H9 (cell line): ENCODE measurements at places on chromosomes 3 and 15. TPM values are rescaled to one million over a fixed set of nuclear protein-coding genes. Genes with fewer than 3 reads are reported as not detected.

DNA sequence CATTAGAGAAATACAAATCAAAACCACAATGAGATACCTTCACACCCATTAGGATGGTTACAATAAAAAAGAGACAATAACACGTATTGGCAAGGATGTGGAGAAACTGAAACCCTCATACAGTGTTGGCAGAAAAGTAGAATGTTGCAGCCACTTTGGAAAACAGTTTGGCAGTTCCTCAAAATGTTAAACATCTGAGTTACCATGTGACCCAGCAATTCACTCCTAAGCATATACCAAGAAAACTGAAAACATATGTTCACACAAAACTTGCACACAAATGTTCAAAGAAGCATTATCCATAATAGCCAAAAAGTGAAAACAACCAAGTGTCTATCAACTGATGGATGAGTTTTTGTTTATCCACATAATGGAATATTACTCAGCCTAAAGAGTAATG is 166.9 kb upstream of the FAM3D start:
- no peaks in the 10 kb centered on the region for H3K4me1 ChIP-seq
- no peak for DNase-seq
- H3K4me3 ChIP-seq: no peak overlapping the region
- H3K27me3 ChIP-seq: no peaks in the 10 kb centered on the region

- H3K4me3 ChIP-seq: no peak overlapping the region
- no peak overlapping the region for H3K27ac ChIP-seq
- H3K27me3 ChIP-seq: no peaks in the 10 kb centered on the region
- no peaks in the 10 kb centered on the region for H3K36me3 ChIP-seq
- H3K4me1 ChIP-seq: peaks cover 2% of the 10 kb centered on the region; the same call in 1 of the 2 replicates
These were observed 147.8 kb upstream of the KCNMB2 start for GRCh38 chr3:178388473-178388872.

DNA sequence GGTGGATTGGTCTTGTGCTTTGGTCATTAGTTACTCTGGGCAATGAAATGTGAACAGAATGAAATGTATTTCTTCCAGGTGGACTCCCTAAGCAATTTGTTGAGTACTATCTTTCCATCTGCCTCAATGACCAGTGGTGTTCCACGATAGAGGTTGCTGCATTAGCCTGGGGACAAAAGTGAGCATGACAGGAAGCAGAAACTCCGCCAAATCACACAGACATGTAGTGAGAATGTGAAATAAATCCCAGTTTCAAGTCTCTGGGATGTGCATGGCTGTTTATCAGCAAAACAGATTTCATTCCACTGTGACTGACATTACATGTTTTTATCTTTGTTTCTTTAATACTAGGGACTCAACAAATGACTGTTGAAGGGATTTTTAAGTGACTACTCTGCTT is 63.3 kb upstream of the DCBLD2 start:
- H3K4me3 ChIP-seq: no peak overlapping the region
- no peaks in the 10 kb centered on the region for H3K36me3 ChIP-seq
- H3K4me1 ChIP-seq: no peaks in the 10 kb centered on the region
- H3K27me3 ChIP-seq: no peaks in the 10 kb centered on the region
- H3K27ac ChIP-seq: no peak overlapping the region

- H3K36me3 ChIP-seq: no peaks in the 10 kb centered on the region
- no peak overlapping the region for H3K4me3 ChIP-seq
- no peaks in the 10 kb centered on the region for H3K27me3 ChIP-seq
- DNase-seq: no peak
- H3K27ac ChIP-seq: no peak overlapping the region
These were observed 65.1 kb upstream of the LCTL start for GRCh38 chr15:66630801-66631351.

- no peak overlapping the region for H3K4me3 ChIP-seq
- H3K27ac ChIP-seq: no peak overlapping the region
- H3K27me3 ChIP-seq: no peaks in the 10 kb centered on the region
- no peak for DNase-seq
These were observed 53.0 kb downstream of the CMTM6 start for GRCh38 chr3:32449691-32450090.

GRCh38 chr15:25688166-25688565 is 175.0 kb downstream of the ATP10A start:
- peaks cover 3% of the 10 kb centered on the region for H3K36me3 ChIP-seq
- H3K4me1 ChIP-seq: peaks cover 5% of the 10 kb centered on the region; the same call in 1 of the 2 replicates
- H3K27ac ChIP-seq: no peak overlapping the region
- H3K4me3 ChIP-seq: no peak overlapping the region

- no peaks in the 10 kb centered on the region for H3K4me1 ChIP-seq
- no peaks in the 10 kb centered on the region for H3K36me3 ChIP-seq
- DNase-seq: no peak
These were observed 7.5 kb upstream of the ADAMTS17 start for GRCh38 chr15:100349321-100349695.

DNA sequence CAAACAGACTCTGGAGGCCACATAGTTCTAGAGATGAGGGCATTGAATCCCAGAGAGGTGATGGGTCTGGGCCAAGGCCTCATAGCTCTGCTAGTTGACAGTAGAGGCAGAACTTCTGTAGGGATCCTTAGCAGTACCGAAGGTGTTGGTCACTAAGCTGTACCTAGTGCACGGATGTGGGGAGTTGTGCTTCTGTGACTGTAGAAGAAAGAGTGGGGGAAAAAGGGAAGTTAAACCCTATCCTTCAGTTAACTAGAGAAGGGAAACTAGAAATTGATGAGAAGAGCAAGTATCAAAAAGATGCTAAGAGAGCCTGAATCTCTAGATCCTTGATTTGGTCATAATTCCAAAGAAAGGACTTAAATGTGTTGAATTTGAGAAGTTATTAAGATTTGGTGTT is 186.7 kb downstream of the NFKBIZ start:
- no peaks in the 10 kb centered on the region for H3K4me1 ChIP-seq
- no peak for DNase-seq
- no peaks in the 10 kb centered on the region for H3K27me3 ChIP-seq
- H3K27ac ChIP-seq: no peak overlapping the region

- no peak overlapping the region for H3K4me3 ChIP-seq
- no peaks in the 10 kb centered on the region for H3K27me3 ChIP-seq
- no peaks in the 10 kb centered on the region for H3K36me3 ChIP-seq
- no peak overlapping the region for H3K27ac ChIP-seq
- DNase-seq: no peak
These were observed 61.0 kb downstream of the OTOL1 start for GRCh38 chr3:161557445-161558150.

GRCh38 chr3:152915695-152916094 is 80.8 kb downstream of the P2RY1 start:
- H3K27ac ChIP-seq: no peak overlapping the region
- H3K4me1 ChIP-seq: no peaks in the 10 kb centered on the region
- no peak for DNase-seq
- no peak overlapping the region for H3K4me3 ChIP-seq
- no peaks in the 10 kb centered on the region for H3K36me3 ChIP-seq

GRCh38 chr3:194460566-194460965 is 26.2 kb downstream of the ATP13A3 start:
- no peaks in the 10 kb centered on the region for H3K4me1 ChIP-seq
- no peaks in the 10 kb centered on the region for H3K27me3 ChIP-seq
- peaks cover 26% of the 10 kb centered on the region for H3K36me3 ChIP-seq
- DNase-seq: no peak
- H3K27ac ChIP-seq: no peak overlapping the region

GRCh38 chr3:17894434-17895060 is 152.1 kb upstream of the TBC1D5 start:
- H3K36me3 ChIP-seq: peaks cover 3% of the 10 kb centered on the region
- H3K27me3 ChIP-seq: no peaks in the 10 kb centered on the region
- no peaks in the 10 kb centered on the region for H3K4me1 ChIP-seq
- peak; percentile 73 for DNase-seq

DNA sequence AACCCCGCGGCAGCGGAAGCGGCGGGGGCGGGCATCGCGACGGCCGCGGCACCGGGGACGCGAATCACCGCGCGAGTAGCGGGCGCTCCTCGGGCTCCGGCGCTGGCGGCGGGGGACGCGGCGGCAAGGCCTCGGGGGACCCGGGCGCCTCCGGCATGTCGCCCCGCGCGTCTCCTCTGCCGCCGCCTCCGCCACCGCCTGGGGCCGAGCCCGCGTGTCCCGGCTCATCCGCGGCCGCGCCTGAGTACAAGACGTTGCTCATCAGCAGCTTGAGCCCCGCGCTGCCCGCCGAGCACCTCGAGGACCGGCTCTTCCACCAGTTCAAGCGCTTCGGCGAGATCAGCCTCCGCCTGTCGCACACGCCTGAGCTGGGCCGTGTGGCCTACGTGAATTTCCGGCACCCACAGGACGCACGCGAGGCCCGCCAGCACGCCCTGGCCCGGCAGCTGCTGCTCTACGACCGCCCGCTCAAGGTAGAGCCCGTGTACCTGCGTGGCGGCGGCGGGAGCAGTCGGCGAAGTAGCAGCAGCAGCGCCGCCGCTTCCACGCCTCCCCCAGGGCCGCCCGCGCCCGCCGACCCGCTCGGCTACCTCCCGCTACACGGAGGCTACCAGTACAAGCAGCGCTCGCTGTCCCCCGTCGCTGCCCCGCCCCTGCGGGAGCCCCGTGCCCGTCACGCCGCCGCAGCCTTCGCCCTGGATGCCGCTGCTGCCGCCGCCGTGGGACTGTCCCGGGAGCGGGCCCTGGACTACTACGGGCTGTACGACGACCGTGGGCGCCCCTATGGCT is 675 bp downstream of the RBM15B start:
- H3K36me3 ChIP-seq: peaks cover 64% of the 10 kb centered on the region
- no peaks in the 10 kb centered on the region for H3K27me3 ChIP-seq
- DNase-seq: no peak
- H3K4me3 ChIP-seq: peak overlapping the region; percentile 80
- H3K4me1 ChIP-seq: 0 out of 2 replicates have a peak, but pooled peaks cover under 1% of the 10 kb centered on the region
- no peak overlapping the region for H3K27ac ChIP-seq

- H3K36me3 ChIP-seq: peaks cover 11% of the 10 kb centered on the region
- peak; percentile 88 for DNase-seq
- H3K4me3 ChIP-seq: peak overlapping the region; percentile 60
These were observed 11.3 kb downstream of the XXYLT1 start for GRCh38 chr3:195259475-195260279.

DNA sequence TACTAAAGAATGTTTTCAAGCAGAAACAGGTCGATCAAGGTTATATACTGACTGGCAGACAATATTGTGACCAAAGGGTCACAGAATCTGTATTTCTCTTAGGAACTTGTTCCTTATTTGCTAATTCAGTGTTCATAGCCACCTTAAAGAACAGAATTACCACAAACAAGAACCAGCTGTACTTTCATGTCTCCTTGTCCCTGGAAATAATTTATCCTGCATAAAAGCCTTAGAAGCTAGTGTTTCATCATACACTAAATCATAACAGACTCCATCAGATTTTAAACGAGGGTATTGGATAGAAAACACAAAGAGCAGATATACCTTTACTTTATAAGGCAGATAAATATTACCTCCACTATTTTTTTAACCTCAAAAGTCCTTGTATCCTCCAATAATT is 6.4 kb downstream of the DNAJC19 start:
- H3K4me1 ChIP-seq: no peaks in the 10 kb centered on the region
- no peak overlapping the region for H3K4me3 ChIP-seq
- H3K27ac ChIP-seq: no peak overlapping the region
- no peaks in the 10 kb centered on the region for H3K27me3 ChIP-seq

- no peak overlapping the region for H3K27ac ChIP-seq
- no peak overlapping the region for H3K4me3 ChIP-seq
- no peaks in the 10 kb centered on the region for H3K27me3 ChIP-seq
- H3K4me1 ChIP-seq: no peaks in the 10 kb centered on the region
These were observed 30.1 kb downstream of the POPDC2 start for GRCh38 chr3:119630128-119630879.

- H3K27ac ChIP-seq: no peak overlapping the region
- no peaks in the 10 kb centered on the region for H3K4me1 ChIP-seq
- DNase-seq: no peak
These were observed 401.9 kb upstream of the CNTN4 start for GRCh38 chr3:1696669-1697275.

- no peak overlapping the region for H3K4me3 ChIP-seq
- H3K27me3 ChIP-seq: no peaks in the 10 kb centered on the region
- no peaks in the 10 kb centered on the region for H3K4me1 ChIP-seq
- no peak for DNase-seq
- no peak overlapping the region for H3K27ac ChIP-seq
These were observed 200.1 kb upstream of the ZNF717 start for GRCh38 chr3:75985432-75985831.

TOPAZ1 gene
- total RNA-seq: not detected in 2 replicates

ANKRD63 gene
- 0.26 and 0.46 TPM in 2 replicates for total RNA-seq

IL5RA gene
- not detected in 2 replicates for total RNA-seq

CRABP1 gene
- 93.0 and 93.1 TPM in 2 replicates for total RNA-seq

PYGO1 gene
- total RNA-seq: 0.59 and 0.83 TPM in 2 replicates
